ENCODE measurements at places on chromosomes 12 and 14.

- DNase-seq: no peak
Measured at GRCh38 chr12:44358636-44359035, 517.5 kb downstream of the NELL2 start.

- DNase-seq: no peak
Measured at GRCh38 chr12:102504280-102504679, 23.9 kb upstream of the IGF1 start.

- DNase-seq: peak; percentile 78
Measured at GRCh38 chr14:92317511-92317910, 5.5 kb upstream of the SLC24A4 start.

- DNase-seq: no peak
Measured at GRCh38 chr12:29230800-29231560, 81.9 kb downstream of the FAR2 start.
